Stimulated activated CD4-positive, alpha-beta T cell treated with anti-CD3 and anti-CD28 coated beads, Interleukin-1b, Interleukin-23, amount 100 ng/mL, for 24 hours (primary cell): ENCODE measurements at places on chromosomes 3 and 15.

GRCh38 chr3:62445275-62445674, 71.9 kb upstream of the FEZF2 start:
- DNase-seq, result no peak

GRCh38 chr3:139937674-139938279, 2.8 kb downstream of the CLSTN2 start:
- no peak for DNase-seq

- DNase-seq, result no peak
Measured at GRCh38 chr15:79453446-79453845, 21.3 kb downstream of the MINAR1 start.

DNA sequence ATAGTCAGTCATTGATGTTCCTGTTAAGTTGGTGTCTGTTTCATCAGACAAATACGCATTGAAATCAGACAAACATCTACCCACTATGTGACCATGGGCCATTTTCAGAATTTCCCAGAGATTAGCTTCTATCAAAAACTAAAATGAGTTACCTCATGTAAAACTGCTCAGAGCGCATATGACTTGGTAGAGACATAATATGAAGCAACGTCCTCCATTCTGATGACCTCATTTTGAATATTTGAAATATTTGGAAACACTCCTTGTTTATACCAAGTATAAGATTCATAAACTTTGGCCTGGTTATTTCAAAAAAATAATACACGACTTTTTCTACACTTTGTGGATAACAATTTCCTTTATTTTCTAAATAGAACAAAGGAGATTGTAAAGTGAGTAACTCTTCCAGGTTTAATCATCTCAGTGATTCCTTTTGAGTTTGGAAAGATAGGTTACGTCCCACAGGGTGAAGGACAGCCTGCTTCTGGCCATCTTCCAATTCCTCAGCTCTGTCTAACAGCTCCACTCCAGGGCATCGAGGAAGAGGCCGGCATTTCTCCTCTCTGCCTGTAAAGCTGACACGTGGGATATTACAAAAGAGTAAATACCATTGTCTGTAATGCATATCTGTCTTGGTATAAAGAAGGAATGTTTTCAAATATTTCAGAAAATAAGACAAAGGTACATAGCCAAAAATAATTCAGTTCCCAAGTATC, 122.6 kb downstream of the CADM2 start:
- no peak for DNase-seq

GRCh38 chr15:68658151-68658550, 79.4 kb downstream of the CORO2B start:
- DNase-seq, result no peak
